Endodermal cell (in vitro differentiated cells): ENCODE measurements at places on chromosomes 11 and 22.

- peak; percentile 73 for DNase-seq
Observed at GRCh38 chr11:88175569-88176075, 379 bp upstream of the RAB38 start.

DNA sequence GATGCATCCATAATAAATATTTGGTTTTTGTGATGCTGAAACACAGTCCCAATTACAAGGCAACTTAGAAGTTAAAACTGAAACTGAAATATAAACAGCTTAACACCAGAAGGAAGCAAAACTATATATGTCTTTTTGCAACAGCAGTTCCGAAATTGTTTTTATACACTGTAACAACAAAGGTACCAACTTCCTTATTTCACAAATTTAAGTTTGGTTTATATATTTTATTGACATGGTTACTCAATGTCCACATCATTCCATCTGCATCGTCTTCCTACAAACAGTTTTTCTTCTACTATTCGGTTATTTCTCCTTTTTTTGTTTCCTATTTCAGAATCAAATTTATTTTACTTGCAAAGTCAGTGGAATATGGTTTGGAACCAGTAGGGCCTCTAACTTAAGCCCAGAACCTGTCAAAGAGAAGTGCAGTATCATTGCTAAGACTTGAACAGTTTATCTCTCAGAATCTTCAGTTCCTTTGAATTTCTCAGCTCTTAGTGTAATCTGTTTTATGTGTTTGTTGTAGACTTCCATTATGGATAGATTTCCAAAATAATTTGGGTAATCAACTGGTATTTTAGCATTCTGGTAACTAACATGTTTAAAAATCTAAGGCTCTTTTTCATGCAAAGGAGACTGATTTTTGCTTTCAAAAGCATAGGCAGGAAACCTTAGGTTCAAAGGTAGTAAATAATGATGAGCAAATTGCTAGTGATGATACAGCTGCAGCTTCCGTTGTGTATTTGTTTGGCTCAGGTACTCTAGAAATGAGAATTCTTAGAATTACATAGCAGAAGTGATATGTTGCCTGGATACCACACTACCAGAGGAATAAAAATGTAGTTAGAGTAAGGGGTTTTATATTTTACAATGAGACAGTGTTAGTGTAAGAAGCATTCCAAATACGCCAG lies 8.2 kb upstream of the HSPA8 start:
- DNase-seq = no peak

- peak; percentile 76 for DNase-seq
Observed at GRCh38 chr22:20436768-20437612, 635 bp downstream of the SCARF2 start.

DNA sequence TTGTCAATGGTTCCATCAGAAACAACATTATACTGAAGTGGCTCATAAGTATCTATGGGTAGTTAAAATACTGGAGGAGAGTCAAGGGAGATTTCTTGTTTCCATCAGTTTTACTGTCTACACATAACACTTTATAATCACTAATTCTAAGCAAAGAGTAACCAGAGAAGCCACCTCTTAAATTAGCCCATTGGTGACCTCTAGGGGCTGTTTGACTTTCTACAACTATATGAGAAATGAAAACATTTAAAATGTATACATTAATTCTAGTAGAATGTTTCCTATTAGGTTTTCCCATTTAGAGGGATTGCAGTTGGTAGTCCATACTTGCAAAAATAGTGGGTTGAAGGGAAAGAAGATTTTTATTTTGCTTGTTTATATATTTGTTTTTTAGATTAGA lies 504.3 kb downstream of the FAM181B start:
- no peak for DNase-seq

- DNase-seq = no peak
Observed at GRCh38 chr22:47406180-47406834, 643.9 kb downstream of the TBC1D22A start.

- peak; percentile 54 for DNase-seq
Observed at GRCh38 chr11:9775398-9775779, 111.5 kb downstream of the SWAP70 start.

GRCh38 chr11:119168471-119169281 lies at the start of gene NLRX1:
TSS of gene NLRX1 (plus strand) at chr11:119168725. CDS start at chr11:119171404, 2,679 bp downstream.
- peak; percentile 94 for DNase-seq

GRCh38 chr11:26297189-26297975 lies 34.5 kb upstream of the ANO3 start:
- peak; percentile 55 for DNase-seq

DNA sequence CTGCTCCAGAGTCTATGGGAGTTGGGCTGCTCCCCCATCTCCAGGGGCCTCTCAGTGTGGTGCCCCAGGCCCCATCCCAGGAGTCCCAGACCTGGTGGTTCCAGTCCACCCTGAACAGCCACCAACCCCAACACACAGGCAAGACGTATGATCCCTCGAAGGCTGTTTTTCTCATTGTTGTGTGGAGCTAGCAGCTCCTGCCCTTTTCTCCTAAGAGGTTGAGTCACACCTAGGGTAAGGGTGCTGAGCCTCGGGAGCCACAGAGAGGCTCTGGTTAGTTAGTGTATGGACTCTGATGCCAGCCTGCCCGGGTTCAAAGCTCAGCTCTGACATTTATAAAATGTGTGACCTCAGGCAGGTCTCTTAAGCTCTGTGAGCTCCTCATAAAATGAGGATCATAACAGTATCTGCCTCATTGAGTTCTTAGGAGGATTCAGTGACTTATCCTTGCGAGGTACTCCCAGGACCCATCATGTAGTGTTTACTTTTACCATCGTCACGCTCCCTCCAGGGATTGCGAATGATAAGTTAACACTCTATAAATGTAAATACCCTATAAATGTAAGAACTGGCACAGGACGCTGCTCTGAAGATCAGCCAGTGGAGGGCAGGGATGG lies 47.2 kb downstream of the FBLN1 start:
- no peak for DNase-seq

DNA sequence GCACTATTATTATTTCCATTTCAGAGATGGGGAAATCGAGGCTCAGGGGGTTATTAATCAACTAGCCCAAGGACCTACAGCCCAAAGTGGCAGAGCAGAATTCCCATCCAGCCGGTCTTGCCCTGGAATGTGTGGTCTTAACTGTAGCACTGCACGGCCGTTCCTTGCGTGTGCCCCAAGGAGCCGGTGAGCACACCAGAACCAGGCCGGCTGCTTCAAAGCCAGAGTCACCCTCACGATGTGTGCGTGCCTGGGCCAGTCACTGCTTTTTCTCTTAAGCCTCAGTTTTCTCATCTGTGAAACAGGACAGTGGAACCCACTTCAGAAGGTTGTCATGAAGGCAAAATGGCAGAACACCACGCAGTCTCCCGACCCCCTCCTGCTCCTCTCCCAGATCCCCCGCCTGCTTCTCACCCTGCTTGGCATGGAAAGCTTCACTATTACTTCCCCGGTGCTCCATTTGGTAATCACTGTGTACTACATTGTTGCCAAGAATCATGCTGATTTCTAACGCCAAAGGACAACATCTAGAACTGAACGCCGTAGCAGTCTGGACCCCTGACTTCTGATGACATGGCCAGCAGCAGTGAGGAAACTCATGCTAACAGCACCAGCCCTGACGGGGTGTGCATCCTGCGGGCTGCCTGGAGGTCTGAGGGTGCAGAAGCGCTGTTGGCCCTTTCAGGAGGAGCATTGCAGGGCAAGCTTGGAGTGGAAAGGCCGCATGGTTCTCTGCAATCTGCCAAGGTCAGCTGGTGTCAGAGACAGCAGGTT lies 106.8 kb upstream of the B3GAT1 start:
- no peak for DNase-seq

DNA sequence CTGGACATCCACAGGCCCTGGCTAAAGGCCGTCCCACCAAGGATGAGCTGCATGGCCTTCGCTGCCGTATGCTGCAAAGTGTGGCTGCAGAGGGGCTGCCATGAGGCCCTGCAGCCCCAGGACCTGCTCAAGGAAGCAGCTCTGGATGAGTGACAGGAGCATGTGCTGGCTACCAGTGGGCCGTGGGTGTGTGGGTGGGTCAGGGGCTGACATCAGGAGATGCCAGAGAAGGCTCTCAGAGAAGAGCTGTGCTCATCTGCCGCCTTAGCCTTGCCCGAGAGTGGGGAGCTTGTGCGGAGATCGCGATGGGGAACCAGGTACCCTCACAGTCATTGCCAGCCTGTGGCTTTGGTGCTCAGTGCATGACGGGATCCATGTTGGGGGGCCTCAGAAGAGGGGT lies 41.3 kb downstream of the SCUBE1 start:
- DNase-seq = no peak

DNA sequence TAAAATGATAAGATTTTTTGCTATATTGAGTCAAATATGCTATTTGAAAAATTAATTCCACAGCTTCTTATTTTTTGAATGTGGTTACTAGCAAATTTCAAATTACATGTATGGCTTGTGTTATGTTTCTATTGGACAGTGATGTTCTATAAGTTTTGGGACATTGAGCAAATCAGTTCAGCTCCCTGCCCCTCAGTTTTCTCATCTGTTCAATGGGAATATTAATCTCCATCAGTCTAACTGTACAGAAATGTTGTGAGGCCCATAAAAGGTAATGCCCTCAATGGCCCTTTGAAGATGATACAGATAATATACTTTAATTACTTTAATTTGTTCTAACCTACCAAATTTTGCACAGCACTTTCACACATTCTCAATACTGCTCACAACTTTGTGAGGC lies 15.2 kb downstream of the WT1 start:
- no peak for DNase-seq

- DNase-seq = no peak
Observed at GRCh38 chr22:39917197-39917643, 16.3 kb downstream of the GRAP2 start.

DNA sequence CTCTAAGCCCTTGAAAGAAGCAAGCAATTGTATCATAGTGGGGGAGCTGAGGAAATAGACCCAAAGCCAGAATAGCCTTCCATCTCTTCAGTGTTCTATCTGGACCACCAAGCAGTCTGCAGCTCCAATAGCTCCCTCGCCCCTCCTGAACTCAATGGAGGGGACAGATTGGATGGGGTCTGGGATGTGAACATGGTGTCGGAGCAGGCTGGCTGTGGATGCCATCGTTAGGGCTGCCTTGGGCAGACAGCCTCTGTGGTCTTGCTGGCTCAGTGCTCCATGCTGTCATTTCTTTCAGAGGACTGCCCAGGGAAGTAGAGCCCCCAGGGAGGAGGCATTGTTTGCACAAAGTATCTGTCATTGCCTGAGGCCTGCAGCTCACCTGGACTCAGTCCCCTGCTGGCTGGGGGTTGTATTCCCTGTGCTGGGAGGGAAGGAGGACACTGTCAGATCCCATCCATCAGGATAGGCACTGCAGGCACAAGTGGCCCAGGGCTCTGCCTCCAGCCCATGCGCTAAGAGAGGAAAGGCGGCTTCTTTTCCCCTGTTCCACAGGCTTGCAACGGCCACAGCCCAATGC lies 537.7 kb downstream of the BUD13 start:
- peak; percentile 90 for DNase-seq

GRCh38 chr11:73380331-73380730 lies 4.1 kb downstream of the RELT start:
- no peak for DNase-seq

DNA sequence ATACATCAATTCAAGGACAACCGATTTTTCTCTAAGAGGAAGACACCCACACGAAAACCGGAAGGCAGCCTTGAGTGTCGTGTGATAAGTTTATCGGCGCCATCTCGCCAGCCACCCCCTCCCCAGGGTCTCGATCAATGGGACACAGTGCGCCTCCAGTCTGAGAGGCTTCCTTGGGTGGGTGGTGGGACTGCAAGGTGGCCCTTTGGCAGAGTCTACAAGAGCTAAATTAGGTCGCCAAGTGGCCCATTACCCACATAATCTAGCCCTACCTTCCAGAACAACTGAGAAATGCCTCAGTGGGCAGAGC lies 64.0 kb downstream of the CD6 start:
- DNase-seq = no peak

DNA sequence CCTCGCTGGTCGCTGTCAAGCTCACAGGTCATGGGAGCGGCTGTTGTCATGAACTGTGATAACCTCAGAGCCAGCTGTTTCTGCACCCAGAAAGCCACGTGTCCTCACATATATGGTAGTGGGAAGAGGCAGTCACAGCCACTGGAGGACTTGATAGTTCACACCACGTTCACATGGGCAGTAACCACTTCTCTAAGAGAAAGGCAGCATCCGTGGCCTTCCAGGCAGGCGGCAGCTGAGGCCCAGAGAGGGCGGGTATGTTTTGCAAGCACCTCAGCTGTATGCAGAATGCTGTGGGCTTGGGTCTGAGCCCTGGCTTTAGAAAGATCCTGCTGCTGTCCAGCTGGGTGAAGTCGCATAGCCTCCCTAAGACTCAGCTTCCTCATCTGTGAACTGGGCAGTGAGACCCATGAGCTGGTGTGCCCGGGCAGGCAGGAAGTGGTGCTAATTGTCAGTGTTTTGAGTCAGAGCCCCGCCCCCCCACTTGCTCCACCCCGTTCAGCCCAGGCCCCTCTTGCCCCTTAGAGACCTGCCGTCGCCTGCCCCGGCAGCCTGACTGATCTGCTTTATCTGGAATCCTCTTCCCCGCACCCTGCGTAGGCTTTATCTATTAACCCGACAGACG lies 13.3 kb downstream of the TTC38 start:
- no peak for DNase-seq

GRCh38 chr22:40415531-40416266 lies 45.3 kb downstream of the SGSM3 start:
- DNase-seq = no peak

DNA sequence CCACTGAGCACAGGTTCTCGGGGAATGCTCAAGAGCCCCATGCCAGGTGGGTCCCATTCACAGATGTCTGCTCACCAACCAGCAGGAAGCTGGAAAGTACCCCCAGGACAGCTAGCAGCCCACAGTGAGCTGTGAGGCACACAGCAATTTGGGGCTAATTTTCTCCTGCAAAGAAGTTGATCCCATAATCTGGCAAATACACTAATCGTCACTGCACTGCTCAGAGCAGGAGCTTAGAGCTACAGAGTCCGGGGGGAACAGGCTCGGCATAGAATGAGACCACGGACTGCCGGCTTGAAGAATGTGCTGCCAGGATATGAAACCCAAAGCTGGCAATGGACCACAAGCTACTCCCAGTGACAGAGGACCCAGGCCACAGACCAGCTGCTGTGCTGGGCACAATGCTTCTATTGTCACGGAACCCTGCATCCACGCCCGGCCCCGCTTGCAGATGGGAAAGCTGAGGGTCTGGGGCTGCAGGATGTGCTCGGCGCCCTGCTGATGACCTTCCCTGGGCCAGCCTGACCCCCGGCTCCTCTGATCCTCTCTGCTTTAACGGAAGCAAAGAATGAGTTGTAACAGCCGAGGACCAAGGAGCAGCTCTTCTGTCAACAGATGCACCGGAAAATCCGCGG lies 239.7 kb downstream of the CTTN start:
- DNase-seq = no peak

GRCh38 chr22:42901790-42902508 lies 44.9 kb upstream of the ARFGAP3 start:
- no peak for DNase-seq

GRCh38 chr11:46263120-46263519 lies 14.3 kb upstream of the CREB3L1 start:
- DNase-seq = no peak

DNA sequence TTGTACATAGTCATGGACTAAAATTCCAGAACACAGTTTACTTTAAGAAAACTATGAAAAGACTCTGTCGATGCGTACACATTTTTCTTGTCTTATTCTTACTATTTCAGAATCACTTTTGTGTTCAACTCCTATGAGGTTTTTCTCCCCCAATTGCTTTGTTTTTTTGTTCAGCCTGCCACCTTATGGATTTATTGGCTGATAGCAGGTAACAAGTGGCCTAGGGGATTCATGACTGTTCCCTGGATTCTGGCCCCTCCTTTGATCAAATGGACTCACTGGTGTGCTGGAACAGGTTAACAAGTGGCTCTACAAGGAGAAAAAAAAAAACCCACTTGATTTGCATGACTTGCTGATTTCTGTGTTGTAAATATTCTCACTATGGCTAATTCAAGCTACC lies 10.6 kb downstream of the MMP20 start:
- DNase-seq = no peak
